ENCODE measurements at places on chromosomes 7 and 10. TPM values are rescaled to one million over a fixed set of nuclear protein-coding genes. Genes with fewer than 3 reads are reported as not detected.

The FAM185A gene
- 14.6 TPM for polyA plus RNA-seq

The DLX5 gene
- polyA plus RNA-seq = 40.5 TPM

The HOXA11 gene
- polyA plus RNA-seq = not detected

The PTF1A gene
- polyA plus RNA-seq = not detected
